ENCODE measurements at places on chromosomes 13 and 19.
A peak's percentile ranks its signal among the peaks of the same experiment; 100 is the strongest.

DNA sequence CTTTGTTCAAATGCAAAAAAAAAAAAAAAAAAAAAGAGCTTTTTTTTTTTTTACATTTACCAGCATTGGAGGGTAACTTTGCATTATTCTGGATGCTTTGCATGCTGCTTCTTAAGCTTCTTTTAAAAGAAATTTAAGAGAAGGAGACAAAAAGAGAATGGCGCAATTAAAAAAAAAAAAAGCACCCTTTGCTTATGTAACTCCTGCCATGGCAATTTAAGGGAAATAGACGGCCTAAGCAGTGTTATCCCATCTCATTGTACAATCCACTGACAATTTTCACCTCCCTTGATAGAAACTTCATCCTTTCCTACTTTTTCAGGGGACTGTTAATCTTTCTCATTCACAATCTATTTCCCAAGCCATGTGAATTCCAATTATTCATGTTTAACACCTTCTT is 129.8 kb downstream of the KCTD12 start:
- no peak for DNase-seq

- DNase-seq, result no peak
Observed at GRCh38 chr19:29586401-29586800, 19.7 kb upstream of the POP4 start.

DNA sequence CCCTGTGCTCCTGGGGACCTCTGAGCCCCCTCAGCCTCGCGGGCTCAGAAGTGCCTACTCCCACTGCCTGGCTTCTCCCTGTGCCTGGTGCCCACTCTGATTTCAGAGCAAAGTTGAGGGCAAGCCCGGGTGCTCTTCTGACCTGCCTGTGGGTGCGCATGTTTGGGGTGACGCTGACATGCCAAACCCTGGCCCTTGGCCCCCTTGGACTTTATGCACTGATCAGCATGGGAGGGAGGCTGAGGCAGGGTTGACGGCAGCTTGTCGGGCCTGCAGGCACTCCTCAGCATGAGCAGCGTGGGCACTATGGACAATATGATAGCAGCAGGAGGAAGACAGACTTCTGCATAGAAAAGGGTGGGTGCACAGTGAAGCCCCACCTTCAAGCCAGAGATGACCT is 279.3 kb upstream of the KLF12 start:
- no peak for DNase-seq

GRCh38 chr19:40921005-40921897 is 39.2 kb upstream of the CYP2A7 start:
- DNase-seq, result no peak

- DNase-seq, result no peak
Observed at GRCh38 chr13:31009166-31009565, 76.7 kb downstream of the TEX26 start.

DNA sequence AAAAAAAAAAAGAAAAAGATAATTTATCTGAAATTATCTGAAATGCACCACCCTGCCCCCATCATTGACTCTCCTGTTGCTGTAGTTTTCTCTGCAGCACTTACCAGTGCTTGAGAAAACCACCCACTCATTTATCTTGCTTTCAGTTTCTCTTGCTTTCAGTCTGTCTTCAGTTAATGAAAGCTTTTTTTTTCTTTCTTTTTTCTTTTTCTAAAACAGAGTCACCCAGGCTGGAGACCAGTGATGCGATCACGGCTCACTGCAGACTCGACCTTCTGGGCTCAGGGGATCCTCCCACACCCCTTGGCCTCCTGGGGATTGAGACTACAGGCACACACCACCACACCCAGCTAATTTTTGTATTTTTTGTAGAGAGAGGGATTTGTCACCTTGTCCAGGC is 4.3 kb upstream of the ACP5 start:
- no peak for DNase-seq

DNA sequence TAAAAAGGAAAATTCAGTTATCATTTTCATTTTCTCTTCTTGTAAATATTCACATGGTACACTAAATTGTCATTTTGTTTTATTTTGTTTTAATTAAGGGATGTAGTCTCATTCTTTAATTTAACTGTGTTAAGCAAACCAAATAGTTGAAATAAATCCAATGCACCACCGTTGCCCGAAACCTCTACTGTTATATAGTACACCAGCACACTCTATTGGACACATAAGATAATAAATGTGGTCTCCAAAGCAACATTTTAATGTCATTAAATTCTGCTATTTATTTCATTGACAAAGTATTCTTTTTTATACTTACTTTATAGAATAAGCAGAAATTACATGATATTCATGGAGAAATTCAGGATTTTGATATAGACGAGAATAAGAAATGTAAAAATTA is 156.4 kb upstream of the FREM2 start:
- DNase-seq, result no peak

DNA sequence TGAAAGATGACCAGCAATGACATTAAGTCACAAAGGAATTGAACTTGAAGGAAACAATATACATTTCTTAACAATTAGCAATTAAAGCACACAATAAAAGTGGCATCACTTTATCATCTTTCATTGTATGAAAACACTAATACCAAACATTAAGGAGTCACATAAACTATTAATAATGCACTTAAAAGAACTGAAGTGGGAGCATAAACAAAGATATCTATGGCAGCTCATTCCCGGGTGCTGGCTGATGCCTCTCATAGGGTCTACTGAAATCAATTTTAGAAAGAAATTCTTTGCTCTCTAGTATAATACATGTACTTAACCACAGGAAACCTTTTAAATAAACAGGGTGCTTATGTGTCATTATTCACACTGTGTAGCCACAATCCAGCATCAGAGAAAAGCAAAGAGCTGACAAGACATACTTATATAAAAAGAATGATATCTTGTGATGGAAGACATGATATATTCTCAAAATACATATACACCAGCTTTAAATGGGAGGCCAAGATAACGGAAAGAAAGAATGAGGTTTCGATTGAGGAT is 1207.8 kb downstream of the EFNB2 start:
- no peak for DNase-seq

DNA sequence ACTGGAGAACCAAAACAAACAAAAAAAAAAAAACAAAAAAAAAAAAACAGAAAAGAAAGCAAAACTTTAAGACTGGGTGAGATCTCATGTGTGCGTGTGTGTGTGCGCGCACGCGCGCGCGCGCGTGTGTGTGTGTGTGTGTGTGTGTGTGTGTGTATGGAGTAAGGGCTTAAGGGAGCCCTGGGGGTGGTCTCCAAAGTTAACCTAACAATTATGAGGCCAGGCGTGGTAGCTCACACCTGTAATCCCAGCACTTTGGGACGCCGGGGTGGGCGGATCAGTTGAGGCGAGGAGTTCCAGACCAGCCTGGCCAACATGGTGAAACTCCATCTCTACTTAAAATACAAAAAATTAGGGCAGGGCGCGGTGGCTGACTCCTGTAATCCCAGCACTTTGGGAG is 46.7 kb downstream of the CYP4F22 start:
- no peak for DNase-seq

GRCh38 chr13:20126541-20127261 is 34.2 kb downstream of the GJA3 start:
- DNase-seq, result no peak

DNA sequence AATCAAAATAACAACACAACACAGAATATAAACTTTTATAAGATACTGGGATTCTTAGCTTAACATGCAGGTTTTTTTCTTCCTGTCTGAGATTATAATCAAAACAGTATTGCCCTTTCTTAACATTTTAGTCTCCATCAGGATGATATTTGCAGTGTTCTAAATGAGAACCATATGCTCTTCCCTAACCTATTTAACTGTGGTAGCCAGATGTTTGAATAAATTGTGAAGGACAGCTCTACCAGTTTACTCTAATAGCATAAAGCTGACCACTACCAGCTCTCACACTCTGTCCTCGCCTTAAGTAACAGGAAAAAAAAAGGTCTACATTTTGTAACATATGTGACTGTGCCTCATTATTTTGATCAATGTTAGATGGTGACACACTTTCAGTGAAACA is 618.7 kb upstream of the SGCG start:
- no peak for DNase-seq

DNA sequence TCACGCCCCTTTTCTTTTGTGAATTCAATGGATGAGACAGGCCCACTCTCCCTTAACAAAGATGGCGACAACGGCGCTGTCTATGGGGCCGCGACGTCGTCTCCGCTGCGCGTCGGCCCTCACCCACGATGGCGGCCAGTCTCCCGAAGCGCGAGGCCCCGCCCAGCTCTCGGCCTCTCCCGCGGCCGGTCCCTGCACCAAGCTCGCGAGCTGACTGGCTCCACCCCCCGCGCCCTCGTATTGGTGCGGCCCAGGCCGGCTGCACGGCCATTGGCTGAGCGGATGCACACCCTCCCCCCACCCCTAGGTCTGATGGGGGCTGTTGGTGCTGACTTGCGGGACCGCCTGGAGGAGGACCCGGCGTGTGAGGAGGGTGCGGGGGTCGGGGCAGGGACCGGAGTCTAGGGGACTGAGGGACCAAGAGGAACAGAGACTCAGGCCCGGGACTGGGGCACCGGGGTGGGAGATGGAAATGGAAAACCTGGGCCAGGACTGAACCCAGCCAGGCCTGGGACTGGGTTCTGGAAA is 4.8 kb downstream of the SPHK2 start:
- peak; percentile 99 for DNase-seq

DNA sequence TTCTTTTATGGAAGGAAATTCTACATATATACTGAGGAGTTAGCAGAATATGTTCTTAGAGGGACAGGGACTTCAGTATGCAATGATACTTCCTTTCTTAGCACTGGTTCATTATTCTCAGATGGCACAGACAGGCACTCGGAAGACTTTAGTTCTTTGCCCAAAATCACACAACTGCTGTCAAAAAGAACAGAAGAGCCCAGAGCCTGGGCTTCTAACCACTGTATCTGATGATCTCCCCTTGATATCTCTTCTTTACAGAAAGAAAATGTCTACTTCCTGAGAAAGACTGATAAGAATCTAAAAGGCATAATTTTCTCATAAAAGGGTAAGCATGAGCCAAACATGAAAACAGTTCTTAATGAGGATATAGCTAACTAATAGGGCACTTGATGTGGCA is 2034.2 kb upstream of the PRR20A start:
- DNase-seq, result no peak

- DNase-seq, result peak; percentile 18
Observed at GRCh38 chr19:41595890-41596280, 19.9 kb downstream of the CEACAM21 start.

GRCh38 chr13:39306639-39307589 is 268.7 kb downstream of the NHLRC3 start:
- no peak for DNase-seq

DNA sequence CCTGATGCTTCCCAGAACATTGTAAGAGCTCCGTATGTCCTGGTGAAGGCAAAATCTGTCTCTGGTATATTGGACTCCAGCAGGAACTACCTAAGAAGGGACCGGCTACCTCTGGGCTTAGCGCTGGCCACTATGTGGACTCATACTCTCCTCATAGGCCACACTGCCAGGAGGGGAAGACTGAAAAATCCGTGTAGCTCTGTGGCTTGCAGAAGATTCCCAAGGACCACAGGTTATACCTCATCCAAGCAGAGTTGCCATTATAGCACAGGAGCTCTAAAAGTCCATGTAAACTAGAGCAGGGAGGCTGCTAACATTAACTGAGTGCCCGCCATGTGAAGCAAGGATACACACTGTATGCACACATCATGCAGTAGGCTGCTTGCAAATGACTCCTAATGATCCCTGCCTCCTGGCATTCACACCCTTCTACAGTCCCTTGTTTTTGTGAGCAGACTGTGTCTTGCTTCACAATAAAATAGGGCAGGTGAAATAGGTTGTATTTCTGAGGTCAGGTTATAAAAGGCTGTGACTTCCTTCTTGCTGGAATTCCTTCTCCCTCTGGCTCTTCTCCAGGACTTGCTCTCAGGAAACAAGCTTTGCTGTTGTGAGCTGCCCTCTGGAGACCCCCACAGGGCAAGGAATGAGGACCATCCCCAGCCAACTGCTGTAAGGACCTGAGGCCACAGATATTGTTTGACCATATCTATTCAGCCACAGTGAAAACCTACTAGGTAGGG is 192.6 kb upstream of the UBL3 start:
- DNase-seq, result no peak

- DNase-seq, result no peak
Observed at GRCh38 chr19:36113894-36114720, 568 bp downstream of the POLR2I start.

GRCh38 chr19:18074192-18074591 is 12.5 kb downstream of the IL12RB1 start:
- no peak for DNase-seq

- no peak for DNase-seq
Observed at GRCh38 chr13:111521030-111521429, 200.6 kb downstream of the TEX29 start.

- DNase-seq, result no peak
Observed at GRCh38 chr19:23991170-23991569, 76.5 kb downstream of the ZNF726 start.

DNA sequence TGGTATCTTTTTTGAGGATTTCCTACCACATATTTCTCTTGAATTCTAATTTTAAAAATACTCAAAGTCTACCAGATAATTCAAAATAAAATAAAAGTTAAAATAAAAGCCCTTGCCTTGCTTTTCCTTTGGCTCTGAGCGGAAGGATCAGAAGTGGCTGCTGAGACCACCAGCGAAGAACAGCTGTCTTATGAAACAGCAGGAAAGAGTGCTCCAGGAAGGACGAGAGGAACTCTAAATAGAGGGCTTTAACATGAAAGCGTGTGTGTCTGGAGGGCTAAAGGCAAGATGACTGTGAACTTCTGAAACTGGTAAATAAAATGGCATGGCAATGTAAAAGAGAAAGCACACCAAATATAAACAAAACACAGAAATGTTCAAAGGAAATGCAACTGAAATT is 521.5 kb upstream of the SPRY2 start:
- no peak for DNase-seq

GRCh38 chr19:34549833-34550232 is 68.3 kb downstream of the WTIP start:
- no peak for DNase-seq

DNA sequence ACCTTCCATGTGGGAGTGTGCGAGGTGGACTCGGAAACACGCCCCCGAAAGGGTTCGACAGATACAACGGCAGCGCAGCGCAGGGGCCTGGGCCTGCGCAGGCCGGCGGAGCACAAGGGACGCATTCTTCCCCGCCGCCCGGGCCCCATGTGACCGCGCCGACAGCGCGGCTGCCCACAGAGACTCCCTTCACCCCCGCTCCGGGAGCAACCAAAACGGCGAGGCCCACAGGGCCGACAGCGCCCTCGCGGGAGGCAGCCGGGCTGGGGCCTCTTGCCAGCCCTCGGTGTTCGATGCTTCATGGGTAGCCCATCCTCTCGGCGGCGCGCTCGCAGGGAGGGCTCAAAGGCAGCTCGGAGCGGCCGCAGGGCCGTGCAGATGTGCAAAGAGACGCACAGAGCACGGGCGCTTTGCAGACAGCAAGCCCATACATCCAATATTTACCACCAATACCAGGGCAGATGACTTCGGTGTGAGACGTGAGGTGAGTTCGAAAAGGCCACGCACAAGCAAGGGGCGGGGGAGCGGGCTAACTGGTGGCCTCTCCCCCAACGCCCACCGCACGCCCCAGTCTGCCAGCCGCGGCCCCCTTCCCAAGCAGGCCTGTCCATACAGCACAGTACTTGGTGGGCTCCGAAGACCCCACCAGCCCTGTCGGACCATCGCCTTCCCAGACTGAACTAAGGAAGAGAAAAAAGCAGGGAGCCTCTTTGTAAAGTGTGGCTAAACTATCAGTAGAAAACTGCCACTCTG is 89.9 kb downstream of the CRYL1 start:
- no peak for DNase-seq

Measured in right cardiac atrium (tissue), 5 donors.